ENCODE measurements at places on chromosomes 7 and 10.

DNA sequence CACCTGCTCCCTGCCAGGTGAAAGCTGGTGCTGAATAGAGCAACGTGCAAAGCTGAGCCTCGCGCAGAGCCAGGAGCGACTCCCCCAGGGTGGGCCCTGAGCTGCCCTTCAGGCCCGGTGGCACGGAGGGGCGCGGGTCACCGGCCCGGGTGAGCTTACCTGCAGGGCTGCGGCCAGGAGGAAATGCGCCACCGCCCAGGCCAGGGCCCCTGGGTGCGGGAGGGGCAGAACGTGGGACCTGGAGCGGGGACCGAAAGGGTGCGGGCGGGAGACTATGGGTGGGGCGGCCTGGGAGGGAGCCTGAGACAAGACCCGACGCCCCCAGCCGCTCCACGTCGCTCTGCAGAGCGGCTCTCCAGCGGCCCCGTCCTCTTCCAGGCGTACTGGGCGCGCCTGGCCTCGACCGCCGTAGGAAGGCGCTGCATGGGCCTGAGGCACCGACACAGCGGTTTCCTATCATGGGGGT lies 122.1 kb downstream of the BTAF1 start:
- no peak for DNase-seq

- no peak for DNase-seq
Observed at GRCh38 chr10:2867788-2868299, 199.5 kb upstream of the PFKP start.

DNA sequence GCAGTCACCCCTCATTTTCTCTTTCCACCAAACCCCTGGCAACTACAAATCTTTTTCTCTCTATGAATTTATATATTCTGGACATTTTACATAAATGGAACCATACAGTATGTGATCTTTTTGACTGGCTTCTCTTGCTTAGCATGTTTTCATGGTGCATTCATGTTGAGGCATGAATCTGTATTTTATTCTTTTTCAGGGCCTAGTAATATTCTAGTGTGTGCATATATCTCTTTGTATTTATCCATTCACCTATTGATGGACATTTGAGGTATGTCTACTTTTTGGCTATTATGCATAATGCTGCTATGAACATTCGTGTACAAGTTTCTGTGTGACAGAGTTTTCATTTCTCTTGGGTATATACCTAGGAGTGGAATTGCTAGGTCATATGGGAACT lies 78.2 kb downstream of the HACD1 start:
- no peak for DNase-seq

DNA sequence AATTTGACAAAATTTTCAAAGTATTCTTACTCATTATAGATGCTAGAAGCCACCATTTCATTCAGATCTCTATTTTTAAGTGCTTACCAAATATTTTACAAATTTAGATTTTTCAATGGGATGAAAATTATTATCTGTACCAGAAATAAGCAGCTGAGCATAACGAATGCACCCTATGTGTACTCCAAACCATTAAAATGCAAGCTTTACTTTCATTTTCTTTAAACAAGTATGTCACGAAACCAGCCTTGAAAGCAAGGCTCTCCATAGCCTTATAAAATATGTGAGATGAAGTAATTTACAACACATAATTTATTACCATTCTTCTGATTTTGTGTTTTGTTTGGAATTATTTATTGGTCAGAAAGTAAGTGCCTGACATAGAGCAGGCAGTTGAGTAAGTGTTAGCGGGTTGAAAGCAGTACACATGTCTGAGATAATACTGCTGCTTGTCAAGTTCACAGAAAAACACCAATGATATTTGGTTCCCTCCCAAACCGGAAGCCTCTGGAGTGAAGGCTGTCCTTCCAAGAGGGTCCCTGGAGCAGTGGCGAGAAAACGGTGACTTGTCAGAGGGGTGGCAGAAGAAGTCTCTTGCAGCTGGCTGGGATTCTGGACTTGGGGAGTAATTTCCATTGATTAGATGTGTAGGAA lies 322.7 kb upstream of the PFKP start:
- DNase-seq, result no peak

DNA sequence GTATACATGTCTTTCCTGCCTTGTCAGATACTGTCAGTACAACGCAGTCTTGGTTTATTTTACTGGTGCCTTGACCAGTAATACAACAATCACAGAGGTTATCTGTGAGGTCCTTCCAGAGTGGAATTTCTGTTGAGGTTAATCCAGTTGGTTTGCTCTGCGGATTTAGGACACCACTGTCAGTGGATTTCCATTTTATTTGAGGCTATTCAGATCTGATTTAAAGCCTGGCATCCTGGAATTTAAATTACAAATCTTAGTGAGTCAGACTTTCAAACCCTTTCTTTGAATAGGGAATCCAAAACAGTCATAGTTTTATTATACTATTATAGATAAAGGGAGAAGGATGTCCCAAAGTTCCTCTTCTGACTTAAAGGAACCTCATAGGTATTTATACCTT lies 40.5 kb downstream of the ANLN start:
- no peak for DNase-seq

DNA sequence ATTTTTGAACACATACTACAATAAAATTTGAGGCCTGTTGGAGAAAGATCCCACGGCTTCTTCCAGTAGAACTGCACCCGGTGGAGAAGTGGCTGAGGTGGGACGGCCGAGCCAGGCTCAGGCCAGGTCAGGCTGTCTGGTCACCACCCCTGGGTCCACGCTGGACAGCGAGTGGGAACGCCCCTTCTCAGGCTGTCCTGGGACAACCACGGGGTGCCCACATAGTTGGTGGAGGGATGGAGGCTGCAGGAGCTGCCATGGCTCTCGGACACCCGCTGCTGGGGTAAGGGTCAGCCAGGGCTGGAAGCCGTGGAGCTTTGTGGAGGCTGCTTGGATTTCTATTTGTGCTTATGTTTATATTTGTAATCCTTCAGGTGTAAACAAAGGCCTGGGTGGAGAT lies 206.5 kb downstream of the DNAJB6 start:
- no peak for DNase-seq

DNA sequence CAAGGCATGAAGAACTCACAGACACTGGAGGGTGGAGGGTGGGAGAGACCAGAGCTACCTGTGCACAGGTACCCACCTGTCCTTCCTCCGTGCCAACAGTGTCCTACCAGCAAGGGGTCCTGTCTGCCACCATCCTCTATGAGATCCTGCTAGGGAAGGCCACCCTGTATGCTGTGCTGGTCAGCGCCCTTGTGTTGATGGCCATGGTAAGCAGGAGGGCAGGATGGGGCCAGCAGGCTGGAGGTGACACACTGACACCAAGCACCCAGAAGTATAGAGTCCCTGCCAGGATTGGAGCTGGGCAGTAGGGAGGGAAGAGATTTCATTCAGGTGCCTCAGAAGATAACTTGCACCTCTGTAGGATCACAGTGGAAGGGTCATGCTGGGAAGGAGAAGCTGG lies 21.8 kb downstream of the PRSS2 start:
- DNase-seq, result peak; percentile 12

DNA sequence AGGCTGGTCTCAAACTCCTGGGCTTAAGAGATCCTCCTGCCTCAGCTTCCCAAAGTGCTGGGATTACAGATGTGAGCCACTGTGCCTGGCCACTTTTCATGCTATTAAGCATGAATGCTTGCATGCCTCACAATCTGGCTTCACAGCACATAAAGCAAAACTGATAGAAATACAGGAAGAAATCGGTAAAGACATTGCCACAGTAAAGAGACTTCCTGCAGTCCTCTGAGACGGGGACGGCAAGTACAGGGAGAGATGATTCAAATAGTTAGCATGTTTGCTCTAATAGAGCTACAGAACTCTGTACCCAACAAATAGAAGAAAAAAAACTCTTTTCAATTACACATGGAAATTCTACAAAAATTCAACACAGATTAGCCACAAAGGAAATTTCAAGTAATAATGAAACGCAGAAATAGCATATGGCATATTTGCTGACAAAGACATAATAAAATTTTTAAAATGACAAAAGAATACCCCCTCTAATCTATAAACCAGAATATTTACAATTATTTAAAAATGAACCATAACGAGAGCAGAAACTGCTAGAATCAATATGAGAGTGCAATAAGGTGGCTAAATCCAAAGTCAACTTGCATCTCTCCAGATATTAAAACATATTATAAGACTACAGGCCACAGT lies 32.3 kb downstream of the CARD11 start:
- DNase-seq, result peak; percentile 39

GRCh38 chr10:31314256-31315150 lies 4.5 kb upstream of the ZEB1 start:
- DNase-seq, result no peak

DNA sequence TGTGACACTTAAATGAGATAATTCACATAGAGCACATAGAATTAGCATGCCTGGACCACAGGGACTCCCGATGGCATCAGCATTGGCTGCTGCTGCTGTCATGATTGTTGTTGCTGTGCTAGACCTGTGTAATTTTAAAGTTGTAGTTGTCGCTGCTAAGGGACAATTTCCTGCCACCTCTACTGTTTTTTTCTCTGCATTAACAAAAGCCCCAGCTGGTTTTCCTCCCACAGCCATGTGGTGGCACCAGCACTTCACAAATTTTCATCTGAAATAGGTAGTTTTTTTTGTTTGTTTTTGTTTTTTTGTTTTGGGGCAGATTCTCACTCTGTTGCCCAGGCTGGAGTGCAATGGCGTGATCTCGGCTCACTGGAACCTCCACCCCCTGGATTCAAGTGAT lies 25.4 kb upstream of the PRXL2A start:
- peak; percentile 68 for DNase-seq

DNA sequence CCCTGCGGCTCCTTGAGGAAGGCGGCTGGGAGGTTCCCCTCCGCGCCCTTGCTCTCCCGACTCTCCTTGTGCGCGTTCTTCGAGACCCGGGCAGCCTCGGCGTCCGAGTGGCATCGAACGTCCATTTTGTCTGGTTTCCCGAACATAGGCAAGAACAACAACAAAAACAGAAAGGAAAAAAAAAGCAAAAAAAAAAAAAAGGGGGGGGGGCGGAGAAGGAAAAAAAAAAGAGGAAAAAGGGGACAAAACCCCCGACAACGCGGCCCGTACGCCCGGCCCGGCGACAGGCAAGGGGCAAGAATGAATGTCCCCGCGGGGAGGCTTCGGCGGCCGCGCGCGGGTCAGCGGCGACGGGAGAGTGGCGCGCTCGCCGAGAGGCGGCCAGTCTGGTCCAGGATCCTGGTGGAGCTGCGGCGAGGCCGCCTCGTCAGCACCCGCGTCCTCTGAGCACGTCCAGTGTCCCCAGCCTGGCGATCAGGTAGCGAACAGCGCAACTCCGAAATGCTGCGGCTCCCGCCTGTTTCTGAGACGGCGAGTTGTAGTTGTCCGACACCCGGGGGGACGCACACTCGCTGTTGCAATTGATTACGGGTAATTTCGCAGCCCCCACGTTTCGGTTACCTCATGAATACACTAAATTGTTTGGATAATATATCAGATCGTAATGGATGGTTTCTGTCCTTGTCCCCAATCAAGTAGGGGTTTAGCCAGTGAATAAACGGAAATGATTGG lies at the start of gene VAX1:
Gene VAX1, minus strand, starts transcription at position 360 of the 732 bp plus-strand sequence. Its CDS starts 214 bp downstream, at position 146.
- DNase-seq, result no peak

DNA sequence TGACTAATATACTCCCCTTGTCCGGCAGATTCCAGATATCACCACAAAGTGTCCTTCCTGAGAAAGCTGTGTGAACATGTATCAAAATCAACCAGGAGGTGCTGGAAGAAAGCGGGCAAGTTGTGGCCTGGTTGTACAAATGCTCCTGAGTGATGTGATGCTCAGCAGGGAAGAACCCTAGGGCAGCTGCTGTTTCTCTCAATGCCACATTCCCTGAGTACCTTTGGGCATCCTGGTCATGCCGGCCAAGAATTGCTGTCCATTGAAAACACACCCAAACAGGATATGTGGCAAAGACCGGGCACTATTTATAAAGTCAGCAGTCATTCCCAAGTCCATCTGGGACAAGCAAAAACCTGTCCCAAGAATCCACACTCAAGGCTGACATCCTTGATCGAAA lies 7.8 kb upstream of the ADCY1 start:
- no peak for DNase-seq

GRCh38 chr10:106929291-106929895 lies 235.1 kb downstream of the SORCS1 start:
- DNase-seq, result no peak

GRCh38 chr10:77833792-77834191 lies 92.8 kb downstream of the DLG5 start:
- DNase-seq, result no peak

DNA sequence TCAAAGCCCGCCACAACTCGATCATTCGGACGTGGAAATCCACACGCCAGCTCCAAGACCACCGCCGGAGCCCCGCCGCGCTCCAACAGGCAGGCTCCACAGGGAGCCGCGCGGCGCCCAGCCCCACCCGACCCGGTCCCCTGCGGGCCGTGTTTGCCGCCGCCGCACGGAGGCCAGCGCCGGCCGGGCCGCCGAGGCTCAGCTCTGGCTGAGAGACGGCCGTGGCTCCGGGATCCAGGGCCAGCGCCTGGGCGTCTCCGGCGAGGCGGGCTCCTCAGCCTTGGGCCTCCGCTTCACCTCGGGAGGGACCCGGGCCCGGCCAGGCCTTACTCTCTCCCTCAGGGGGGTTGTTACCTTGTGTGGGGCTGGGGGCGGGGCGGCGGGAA lies 333 bp downstream of the SMNDC1 start:
- no peak for DNase-seq

DNA sequence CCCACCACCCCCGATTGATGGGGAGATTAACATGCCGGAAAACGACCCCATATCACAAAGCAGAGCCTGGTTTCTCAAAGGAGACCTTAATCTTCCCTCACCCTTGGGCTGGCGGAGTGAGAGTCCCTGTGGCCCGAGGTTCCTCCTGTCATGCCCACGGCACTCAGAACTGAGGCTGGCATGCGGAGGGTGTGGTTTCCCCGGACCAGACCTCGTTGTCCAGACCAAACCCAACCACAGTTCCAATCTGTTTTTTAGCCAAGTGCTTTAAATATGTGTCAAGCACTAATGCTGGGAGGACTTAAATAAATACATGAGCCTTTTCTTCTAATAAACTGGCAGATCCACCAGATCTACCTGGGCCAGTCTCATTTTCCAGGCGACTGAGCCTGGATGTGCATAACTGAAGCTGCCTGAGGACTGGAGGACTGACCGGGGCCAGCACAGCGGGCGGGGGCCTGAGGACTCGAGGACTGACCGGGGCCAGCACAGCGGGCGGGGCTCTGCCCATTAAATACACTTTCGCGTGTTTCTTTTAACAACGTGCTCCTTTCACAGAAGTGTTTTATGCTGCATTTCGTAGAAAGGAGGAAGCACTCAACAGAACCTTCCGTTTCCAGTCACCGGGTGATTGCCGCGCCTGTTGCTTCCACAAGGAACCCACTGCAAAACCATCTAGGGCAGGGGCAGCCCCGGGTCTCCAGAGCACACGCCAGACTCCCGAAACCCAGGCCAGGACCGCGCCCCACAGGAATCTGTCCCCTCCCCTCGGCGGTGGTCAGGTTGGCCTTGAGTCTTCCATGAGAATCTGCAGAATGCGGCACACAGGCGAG lies 334.6 kb downstream of the PTPRN2 start:
- DNase-seq, result no peak
